ENCODE measurements at places on chromosomes 2 and 18. TPM values are rescaled to one million over a fixed set of nuclear protein-coding genes. Genes with fewer than 3 reads are reported as not detected.
A peak's percentile ranks its signal among the peaks of the same experiment; 100 is the strongest.

GRCh38 chr2:41489638-41490037, 558.2 kb upstream of the PKDCC start:
- no peak for DNase-seq

DNA sequence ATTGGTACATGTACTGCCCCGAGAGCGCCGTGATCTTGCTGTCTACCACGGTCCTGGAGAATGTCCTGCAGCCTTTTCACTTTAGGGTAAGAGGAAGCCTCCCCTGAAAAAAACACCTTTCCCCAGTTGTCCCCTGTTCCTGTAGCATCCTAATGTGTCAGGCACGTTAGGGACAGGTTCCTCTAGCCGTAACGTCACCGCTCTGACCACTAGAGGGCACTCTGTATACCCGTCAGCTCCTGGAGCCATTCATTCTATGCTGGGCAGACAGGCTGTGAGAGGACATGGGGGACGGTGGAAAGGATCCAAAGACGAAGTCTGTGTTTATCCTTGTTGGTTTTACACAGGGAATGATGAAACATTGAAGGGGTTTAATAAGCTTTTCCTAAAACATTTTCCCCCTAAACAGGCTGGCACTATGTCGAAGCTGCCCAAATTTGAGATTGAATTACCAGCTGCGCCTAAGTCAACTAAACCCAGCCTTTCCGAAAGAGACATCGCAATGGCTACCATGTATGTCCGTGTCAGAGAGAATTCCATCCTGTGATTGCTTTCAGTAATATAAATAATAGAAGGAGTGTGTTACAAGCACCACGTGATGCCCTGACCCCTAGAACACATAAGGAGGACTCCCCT, 12.7 kb downstream of the RMC1 start:
- peak; percentile 75 for DNase-seq

The EML4 gene
- polyA plus RNA-seq = 126 TPM

The BMP10 gene
- polyA plus RNA-seq = not detected

DNA sequence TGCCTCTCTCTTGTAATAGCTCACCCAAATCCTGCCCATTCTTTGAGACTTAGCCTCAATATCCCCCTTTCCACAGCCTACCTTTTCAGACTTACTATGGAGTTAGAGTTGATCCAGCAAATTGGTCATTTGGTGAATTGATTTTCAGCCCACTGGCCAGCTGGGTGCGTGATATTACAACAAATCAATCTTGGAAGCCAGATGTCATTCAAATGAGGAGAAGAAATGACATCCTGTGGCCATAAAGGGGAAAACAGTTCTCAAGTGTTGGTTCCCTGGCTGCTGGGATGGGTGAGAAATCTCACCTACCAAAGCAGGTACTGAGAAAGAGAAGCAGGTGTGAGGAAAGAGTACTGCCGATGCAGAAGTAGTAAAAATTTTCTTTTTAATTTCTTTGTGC, 36.7 kb upstream of the FOXI3 start:
- no peak for DNase-seq

DNA sequence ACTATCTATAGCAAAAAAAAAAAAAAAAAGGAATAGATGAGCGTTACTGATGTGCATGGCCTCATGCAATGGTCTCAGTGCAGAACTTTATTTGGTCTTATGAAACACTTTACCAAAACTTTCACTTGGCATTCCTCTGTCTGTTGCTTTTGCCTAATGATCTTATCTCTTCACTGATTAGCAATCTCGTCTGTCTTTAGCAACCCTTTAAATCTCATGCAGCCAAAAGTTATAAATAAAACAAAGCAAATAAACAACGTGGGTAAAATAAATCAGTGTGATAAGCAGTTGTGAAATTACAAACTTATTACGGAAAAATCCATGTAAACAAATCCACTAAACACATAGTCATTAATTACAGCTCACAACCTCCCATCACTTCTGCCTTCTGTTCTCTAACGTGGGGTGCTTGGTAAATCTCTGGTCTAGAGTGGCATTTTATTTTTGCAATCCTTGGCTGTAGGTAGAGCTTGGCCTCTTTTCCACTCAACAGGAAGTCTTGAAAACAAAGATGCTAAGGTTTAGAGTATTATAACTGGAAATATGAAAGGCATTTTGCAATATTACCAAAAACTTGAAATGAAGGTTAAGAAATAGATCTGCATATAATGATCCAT, 288.0 kb downstream of the AFF3 start:
- DNase-seq = no peak

The MARCO gene
- not detected for polyA plus RNA-seq

DNA sequence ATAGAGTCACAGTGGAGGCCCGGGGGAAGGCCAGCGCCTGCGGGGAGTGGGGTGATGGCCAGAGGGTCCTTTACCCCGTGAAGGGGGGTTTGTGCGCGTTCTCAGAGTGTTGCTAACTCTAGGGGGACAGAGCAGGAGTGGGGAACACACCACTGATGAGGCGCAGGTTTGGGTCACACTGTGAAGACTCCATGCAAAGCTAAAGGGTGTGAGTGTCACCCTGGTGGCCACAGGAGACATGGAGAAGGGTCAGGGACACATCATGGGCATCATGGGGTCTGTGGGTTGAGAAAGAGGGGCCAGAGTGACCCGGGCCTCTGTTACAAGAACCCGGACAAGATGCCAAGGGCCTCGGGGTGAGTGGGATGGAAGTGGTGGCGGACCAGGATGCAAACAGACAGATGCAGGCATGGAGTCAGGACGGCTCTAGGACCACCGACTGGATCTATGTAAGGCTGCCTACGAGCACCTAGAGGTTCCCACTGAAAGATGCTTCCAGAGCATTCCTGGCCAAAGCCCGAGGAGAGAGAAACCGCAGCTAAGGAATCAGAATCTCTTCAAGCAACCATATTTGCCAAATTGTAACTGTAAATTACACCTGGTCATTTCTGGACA, 84.3 kb downstream of the PXDN start:
- no peak for DNase-seq

The PDE11A gene
- polyA plus RNA-seq = 8.8 TPM

The SLC14A1 gene
- 3.4 TPM for polyA plus RNA-seq

GRCh38 chr2:9269695-9270360, 63.2 kb downstream of the ASAP2 start:
- DNase-seq = no peak

GRCh38 chr18:10565835-10566234, 40.0 kb downstream of the NAPG start:
- DNase-seq = peak; percentile 1

The FLACC1 gene
- 1.6 TPM for polyA plus RNA-seq

GRCh38 chr2:30127016-30127893, 19.6 kb upstream of the YPEL5 start:
- no peak for DNase-seq

The IL36A gene
- polyA plus RNA-seq = not detected

DNA sequence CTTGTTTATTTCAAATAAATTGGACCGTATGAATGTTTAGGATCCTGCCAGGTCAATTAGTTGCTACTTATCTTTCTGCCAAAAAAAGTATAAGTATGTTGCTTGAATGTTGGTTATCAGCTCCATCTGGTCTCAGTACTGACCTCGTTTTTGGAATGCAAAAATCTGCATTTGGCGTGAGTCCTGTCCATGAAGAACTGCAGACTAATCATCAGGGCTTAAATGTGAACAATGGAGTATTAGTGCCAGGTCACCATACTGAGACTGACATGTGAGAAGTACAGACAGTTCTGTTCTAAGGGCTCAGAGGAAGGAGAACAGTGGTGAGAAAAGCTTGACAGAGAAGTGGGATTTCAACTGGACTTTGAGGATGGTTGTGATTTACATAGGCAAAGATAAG, 393.1 kb upstream of the SLC14A2 start:
- peak; percentile 31 for DNase-seq

DNA sequence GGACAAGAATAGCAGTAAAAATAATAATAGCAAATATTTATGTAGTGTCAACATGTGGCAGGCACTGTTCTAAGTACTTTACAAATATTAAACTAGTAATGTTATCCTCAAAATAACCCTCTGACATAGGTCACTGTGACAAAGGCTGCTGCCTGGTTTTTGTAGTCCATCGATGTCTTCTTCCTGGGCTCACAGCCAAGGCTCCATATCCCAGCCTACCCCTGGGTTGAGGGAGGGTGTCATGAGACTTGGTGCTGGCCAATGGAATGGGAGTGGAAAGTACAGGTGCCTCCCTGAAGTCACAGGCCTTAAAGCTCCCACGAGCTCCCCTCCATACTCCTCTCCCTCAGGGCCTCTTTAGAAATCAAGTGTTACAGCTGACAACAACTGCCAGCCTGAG, 159.3 kb downstream of the CYRIA start:
- no peak for DNase-seq

DNA sequence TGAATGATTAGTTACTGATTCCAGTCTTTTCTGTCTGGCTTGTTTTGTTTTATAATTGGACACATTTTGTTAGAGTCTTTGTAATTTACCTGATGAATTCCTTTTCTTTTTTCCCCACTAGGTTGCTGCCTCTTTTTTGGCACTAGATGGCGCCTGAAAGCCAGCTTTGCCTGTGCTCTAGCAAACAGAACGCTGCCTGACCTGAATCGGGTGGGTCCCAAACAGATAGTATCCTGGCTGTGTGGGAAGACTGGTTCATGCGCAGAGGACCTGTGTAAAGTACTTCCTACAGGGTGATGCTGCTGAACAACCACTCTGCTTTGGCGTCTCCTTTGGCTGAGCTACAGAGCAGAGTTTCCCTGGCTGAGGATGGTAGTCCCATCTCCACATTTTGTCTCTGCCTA, 288.2 kb downstream of the IKZF2 start:
- DNase-seq = no peak

DNA sequence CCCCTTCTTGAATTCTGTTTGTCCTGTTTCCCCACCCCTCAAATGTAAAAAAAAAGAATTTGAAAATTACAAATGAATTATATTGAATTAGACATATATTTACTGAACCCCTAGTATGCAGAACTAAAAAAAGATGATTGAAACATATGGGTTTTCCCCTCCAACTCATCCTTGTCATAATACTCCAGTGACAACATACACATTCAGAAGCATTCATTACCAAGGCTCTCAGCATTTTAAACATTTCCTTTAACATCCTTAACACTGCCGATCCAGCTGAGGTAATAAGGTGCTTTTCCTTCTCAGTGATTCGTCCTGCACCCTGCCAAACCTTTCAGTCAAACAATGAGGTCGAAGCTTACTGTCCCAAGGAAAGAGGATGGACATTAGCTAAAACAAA, 53.1 kb upstream of the DTNB start:
- no peak for DNase-seq

The ZC3H6 gene
- polyA plus RNA-seq = 6.9 TPM

The ATP6V1B1 gene
- 78.2 TPM for polyA plus RNA-seq

The CABLES1 gene
- 28.0 TPM for polyA plus RNA-seq

- no peak for DNase-seq
Measured at GRCh38 chr2:40168546-40168945, 283.3 kb downstream of the SLC8A1 start.

DNA sequence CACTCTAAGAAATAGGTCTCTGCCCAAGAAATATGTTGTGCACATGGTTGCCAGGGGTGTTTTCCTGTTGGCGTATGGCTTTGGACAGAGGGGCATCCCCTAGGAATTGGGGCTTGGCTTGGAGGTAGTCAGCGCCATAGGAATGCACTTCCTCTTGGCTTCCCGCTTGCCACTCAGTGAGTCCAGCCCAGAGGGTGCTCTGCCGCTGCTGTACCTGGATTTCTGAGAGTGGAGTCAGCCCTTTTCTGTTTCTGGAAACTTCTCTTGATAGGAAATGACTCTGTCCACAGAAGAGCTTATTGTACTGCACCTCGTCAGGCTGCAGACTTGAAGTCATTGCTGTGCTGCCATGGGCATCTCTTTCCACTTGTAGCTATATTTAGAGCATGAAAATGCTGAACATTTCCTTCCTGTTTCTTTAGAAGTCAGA, 116.7 kb upstream of the MGAT5 start:
- DNase-seq = no peak

The SP5 gene
- 0.80 TPM for polyA plus RNA-seq

- no peak for DNase-seq
Measured at GRCh38 chr18:7666195-7666776, 99.2 kb downstream of the PTPRM start.

The LCT gene
- polyA plus RNA-seq = not detected

The CMPK2 gene
- 3.0 TPM for polyA plus RNA-seq

The PLGLB1 gene
- 6.1 TPM for polyA plus RNA-seq

- DNase-seq = no peak
Measured at GRCh38 chr2:228282376-228282775, 100.9 kb upstream of the SPHKAP start.

DNA sequence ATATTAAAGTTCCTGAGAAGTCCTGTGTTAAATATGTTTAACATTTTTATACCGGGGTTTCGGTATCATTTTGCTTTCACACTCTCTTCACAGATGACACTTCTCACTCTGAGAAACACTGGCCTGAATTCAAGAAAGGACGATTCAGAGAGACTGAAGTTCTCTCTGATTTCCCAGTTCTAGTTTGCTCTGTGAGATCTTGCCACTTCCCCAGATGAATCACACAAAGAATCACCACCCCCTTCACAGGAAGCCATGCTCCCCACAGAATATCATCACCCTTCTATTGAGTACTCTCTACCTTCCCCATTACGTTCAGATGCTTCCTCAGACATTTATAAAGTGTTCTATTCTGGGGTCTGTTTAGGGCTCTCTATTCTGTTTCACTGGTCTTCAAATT, 16.1 kb upstream of the CD207 start:
- DNase-seq = no peak

GRCh38 chr2:52340171-52340570, 1308.2 kb upstream of the NRXN1 start:
- DNase-seq = no peak

DNA sequence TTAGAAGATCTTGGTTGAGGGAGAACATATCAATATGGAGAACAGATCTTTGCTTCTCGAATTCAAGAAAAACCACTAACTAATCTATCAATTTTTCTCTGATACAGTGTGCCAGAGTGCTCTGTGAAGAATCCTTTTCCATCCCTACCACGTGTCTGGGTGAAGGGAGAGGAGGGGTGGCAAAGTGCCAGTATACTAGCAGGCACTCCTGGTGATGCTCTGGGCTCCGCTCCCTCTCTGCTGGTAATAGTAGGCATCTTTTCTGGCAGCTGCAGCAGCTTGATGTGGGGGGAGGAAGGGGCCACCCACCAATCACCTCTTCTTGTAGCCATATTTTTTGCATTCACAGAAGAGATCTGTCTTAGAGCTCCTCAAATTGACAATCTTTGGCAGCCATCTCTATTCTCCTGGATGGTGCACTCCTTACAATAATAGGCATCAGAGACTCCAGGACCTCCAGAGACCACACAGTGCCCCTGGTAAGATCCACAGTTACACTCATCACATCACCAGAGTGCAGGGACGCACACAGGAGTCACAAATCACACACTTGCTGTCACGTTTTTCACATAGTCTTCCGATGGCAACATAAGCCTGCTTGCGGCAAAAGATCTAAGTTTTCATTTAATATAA, 15.7 kb downstream of the STK39 start:
- DNase-seq = no peak

GRCh38 chr2:60549928-60550177, 3.6 kb downstream of the BCL11A start:
- DNase-seq = no peak

The ARHGAP25 gene
- 7.0 TPM for polyA plus RNA-seq

DNA sequence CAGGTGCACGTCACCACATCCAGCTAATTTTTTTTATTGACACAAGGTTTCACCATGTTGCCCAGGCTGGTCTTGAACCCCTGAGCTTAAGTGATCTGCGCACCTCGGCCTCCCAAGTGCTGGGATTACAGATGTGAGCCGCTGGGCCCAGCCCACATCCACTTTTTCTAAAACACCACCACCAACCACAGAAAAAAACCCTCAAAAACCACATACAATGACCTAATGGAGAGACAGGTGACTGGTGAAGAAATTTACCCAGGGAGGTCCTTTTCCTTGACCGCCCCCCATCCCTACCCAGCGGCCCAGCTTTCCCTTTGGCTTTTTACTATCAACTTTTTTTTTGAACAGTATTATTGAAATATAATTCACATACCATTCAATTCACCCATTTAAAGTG, 47.9 kb downstream of the CACNB4 start:
- no peak for DNase-seq

All from renal pelvis (tissue), 12 donors.